ENCODE measurements at places on chromosomes 7 and 10.

DNA sequence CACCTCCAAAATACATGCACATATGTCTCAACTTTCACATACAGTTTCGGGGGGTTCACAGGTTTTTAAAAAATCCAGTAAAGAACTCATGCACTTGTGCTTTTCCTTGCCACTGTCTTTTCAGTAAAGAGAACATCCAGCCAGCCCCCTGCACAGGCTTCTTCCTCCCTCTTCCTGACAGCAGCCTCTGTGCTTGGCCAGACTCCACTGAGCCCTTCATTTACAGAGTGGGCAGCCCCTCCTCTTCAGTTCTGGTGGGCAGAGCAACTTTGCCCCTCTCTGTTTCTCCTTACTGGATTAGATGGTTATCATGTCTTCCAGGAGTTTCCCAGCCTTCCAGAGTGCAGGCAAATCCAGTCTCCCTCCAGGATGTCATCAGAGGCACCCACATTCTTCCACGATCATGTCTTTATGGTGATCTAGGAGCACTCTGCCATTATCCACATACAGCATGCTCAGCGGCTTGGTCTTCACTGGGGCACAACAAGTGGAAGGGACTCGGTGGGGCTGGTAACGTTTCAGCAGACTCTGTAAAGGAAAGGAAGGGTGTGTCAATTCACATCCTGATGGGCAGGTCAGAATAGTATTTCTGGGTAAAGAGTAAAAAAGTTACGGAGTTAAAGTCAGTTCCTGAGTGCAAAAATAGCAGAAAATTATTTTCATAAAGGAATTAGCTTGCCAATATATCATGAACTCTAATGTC lies 8.8 kb downstream of the NODAL start:
- DNase-seq = no peak

- peak; percentile 95 for DNase-seq
Observed at GRCh38 chr7:17546592-17546991, 248.1 kb downstream of the AHR start.

- no peak for DNase-seq
Observed at GRCh38 chr10:53111529-53111928, 338.9 kb upstream of the MBL2 start.

GRCh38 chr7:79403451-79403850 lies 50.0 kb downstream of the MAGI2 start:
- no peak for DNase-seq

- DNase-seq = no peak
Observed at GRCh38 chr10:70680899-70681730, 8.8 kb downstream of the ADAMTS14 start.

- peak; percentile 28 for DNase-seq
Observed at GRCh38 chr7:102322202-102322715, 34.0 kb downstream of the SPDYE6 start.

GRCh38 chr7:80642871-80643270 lies 4.4 kb downstream of the CD36 start:
- DNase-seq = no peak

DNA sequence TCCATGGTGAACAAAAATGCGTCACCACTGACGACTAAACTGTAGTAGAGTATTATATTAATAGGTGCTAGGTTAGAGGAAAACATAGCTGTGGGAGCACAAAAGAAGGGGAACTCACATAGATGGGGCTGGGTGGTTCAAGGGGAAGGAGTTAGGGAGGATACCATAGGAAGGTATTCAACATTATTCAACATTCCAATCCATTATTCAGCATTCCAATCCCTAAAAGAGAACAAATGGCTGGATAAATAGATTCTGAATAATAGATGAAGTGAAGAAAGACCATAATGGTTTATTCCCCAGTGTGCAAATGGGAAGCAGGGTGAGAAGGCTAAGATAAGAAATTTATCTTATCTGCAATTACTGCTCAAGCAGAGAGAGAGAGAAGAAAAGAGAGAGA lies 61.4 kb downstream of the AASS start:
- DNase-seq = no peak

DNA sequence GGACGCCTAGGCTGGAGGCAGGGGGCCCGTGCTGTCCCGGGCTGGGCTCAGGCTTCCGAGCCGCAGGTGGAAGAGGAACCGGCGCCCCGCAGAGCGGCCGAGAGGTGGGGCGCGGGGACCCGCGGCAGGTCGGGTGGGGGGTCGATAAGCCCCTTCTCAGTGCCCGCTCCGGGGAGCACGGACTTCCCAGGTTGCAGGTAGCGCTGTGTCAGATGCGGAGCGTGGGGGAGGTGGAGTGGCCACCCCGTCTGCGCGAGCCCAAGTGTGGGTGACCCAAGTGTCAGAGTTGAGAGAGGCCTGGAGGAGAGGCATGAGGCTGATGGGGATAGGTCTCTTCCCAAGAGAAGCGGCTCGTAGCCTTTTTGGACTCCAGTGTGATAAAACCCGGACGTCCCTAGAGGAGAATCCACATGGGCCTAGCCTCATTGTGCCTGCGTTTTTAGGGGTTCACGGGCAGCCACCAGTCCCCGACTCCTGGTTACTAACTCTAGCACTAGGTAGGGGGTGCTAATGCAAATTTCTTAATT lies 580 bp downstream of the EEPD1 start:
- DNase-seq = no peak

GRCh38 chr10:17122052-17122451 lies 7.6 kb downstream of the CUBN start:
- peak; percentile 60 for DNase-seq

Data from renal cortical epithelial cell (primary cell).